EH (cell line): ENCODE measurements at places on chromosomes 7 and 10.
A peak's percentile ranks its signal among the peaks of the same experiment; 100 is the strongest.

DNA sequence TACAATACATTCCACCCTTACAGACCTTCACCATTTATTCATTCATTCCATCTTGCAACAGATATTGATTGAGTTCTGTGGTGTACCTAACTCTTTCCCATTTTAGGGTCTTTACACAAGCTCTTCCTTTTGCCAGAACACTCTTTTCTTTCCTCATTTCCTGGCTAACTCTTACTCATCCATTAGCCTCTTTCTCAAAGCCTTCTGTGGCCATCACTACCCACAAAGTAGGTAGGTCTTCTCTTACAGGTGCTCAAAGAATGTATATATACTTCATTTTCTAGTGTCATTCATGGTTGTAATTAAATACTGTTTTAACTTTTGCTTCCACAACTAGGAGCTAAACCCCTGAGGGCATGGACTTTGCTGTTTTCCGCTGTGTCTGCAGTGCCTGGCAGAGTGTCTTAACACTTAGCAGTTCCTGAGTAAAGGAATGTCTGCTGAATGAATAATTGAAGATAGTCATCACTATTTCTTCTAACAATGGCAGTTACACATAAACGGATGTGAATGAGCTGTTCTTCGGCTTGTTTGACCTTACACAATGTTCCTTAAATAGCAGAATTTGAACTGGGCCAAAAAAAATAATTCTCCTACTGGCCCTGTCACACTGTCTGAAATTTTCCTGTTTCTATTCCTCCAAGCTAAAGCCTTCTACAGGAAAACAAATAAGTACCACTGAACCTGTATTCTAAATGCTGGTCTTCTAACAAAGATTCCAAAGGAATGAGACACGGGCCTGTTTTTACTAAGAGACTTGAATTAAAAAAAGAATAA lies 15.1 kb downstream of the BCAP29 start:
- DNase-seq: peak; percentile 97

GRCh38 chr7:68321776-68322496 lies 1276.3 kb upstream of the AUTS2 start:
- no peak for DNase-seq

DNA sequence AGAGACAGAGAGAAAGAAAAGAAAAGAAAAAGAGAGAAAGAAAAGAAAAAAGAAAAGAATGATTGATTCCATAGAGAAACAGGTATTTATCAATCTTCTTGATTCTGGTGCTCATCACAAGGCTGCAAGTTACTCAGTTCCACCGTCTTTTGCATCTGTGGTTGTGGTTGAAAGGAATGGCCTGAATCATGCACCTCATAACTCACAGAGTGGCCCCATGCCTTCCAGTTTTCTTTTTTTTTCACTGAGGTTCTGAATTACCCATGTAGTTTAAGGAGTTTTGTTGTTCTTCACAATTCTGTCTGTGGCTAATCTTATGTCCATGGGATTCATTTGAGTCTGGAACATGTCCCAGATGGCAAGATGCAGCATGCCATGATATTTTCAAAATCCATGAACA lies 156.0 kb downstream of the ZNF33B start:
- DNase-seq: peak; percentile 54

DNA sequence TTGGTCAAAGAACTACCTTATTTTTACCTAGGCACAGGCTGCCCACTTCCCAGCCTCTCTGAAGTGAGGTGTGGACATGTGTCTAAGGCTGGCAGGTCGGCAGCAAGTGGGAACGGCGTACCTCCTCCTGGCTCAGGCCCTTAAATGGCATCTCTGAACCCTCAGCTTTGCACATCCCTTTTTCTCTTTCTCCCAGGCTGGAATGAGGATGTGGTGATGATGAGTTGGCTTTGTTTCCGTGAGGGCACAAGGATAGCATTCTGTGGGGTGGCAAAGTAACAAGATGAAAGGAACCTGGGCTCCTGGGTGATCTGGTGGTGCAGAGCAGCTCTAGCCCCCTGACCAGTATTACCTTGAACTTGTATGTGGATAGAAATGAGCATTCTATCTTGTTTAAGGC lies 196.8 kb downstream of the REEP3 start:
- peak; percentile 54 for DNase-seq

DNA sequence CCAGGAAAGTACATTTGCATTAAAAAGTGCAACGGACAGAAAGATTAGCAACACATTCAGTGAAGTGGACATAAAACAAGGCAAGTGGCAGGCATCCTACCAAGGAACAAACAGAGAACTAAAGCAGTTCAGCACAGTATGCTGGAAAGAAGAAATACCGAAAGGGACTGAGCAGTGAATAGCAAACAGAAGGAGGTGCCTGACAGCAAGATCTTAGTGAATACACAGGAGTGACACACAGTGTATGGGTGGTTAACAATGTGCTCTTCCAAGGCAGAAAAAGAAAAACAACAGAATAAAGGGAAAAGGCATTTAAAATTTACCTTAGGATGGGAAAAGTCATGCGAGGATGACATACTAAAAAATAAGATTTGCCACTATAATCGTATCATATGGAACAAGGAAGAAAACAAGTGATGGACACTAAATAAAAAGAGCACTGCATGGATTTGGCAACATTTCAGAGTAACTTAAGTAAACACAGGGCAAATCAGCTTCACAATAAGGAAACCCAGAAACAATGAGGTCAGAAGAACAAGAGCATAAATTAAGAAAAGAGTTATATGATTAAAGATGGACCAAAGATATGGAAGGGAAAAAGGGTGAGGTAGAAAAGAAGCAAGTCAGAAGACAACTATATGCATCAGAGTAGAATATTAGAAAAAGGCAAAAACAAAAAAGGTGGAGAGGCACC lies 29.5 kb downstream of the MEST start:
- no peak for DNase-seq

- no peak for DNase-seq
Measured at GRCh38 chr10:60535427-60535826, 145.8 kb upstream of the ANK3 start.

DNA sequence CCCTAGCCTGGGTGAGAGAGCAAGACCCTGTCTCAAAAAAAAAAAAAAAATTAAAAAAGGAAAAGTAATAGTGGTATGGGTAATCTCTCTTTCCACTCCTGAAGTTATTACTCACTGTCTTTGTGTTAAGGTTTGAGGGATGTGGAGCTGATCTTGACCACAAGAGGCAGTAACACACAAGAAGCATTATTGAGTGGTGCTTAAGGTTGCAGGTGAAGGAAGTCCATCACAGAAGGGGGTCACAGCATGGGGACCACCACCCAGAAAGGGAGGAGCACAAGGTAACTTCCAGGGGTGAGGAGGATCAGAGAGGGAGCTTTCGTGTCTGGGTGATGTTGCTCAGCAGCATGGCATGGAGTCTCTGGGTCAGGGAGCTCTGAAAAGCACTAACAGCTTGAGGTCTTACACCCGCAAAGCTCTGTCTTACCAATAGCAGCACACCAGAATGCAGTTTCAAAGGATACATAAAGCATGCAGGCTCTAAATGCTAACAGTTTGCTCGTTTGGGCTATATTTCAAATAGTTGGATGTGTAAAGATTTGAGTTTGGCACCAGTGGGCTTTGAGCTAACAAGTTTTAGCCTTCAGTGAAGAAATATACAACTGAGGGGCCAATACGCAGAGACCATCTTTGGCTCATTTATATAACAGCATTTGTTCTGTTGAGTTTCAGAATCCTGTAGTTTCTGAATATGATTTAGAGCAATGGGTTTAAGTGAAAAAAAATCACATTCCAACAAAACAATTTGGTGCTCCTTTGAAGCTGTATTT lies 100.4 kb upstream of the DNAJC1 start:
- no peak for DNase-seq

- no peak for DNase-seq
Measured at GRCh38 chr10:98377001-98377400, 38.0 kb downstream of the PYROXD2 start.

- DNase-seq: peak; percentile 12
Measured at GRCh38 chr10:122213766-122214165, 57.3 kb upstream of the BTBD16 start.

DNA sequence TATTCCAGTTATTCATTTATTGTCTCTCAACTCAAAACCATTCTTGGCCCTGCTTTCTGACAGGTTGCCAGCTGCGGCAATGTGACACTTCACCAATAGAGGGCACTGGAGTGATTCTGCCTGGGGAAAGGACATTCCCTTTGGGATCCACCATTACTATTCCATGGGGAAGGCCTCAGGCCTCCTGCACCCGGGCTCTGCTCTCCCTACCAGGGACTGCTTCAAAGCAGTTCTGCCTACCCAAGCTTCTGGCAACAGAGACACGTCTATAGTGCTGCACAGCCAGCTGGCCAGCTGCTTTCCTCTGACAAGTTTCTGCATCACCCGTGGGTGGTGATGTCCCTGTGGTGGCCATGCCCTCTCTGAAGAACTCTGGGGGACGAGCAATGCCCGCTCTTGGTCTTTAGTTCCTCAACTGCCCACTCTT lies 163.8 kb downstream of the ELMO1 start:
- no peak for DNase-seq

GRCh38 chr10:112782200-112782907 lies 167.7 kb upstream of the TCF7L2 start:
- no peak for DNase-seq

GRCh38 chr10:125063256-125063925 lies 97.0 kb downstream of the CTBP2 start:
- DNase-seq: peak; percentile 79

GRCh38 chr10:27724287-27724686 lies 21.3 kb downstream of the MKX start:
- DNase-seq: peak; percentile 38

DNA sequence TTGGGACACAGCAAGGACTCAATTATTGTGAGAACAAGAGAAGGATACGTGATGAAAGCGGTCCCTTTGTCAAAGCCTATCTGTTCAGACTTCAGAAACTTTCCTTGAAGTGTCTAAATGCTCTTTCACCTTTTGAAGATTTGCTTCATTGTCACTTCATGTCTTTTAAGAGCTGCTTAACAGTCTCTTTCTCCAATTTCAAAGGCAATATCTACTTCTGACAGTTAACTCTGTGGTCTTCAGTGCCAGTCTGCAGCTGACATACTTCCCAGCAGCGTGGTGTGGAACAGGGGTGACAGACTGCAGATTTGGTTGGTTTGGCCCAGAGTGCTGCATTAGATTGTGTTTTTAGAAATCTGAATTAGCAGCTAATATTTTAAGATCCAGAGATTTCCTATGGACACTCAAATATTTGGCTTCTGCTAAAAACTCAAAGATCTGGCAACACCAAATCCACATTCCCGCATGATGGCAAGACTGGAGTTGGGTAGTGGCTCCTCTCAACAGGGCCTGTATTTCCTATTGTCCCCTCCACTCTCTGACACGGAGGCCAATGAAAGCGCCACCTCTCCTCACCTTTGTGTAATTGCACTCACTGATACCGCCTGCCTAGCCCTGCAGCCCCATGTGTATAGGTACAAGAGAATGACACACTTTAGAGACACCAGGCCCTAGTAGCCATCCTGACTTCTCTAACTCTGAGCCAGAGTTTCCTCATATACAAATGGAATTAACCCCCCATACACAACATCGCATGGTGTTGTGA lies 11.5 kb downstream of the SCRN1 start:
- no peak for DNase-seq

DNA sequence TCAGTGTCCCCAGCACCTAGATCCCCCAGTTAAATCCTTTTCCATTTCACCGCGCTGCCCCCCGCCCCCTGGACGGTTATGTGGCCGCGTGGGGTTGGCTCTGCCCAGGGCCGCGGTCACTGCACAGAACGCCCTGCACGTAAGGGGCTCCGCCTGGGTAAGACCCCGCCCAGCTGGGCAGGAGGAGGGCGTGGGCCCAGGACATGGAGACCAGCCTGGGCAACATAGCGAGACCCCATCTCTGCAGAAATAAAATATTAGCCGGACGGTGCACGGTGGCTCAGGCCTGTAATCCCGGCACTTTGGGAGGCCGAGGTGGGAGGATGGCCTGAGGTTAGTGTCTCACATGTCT lies 650 bp upstream of the ZFAND2A start:
- peak; percentile 53 for DNase-seq

DNA sequence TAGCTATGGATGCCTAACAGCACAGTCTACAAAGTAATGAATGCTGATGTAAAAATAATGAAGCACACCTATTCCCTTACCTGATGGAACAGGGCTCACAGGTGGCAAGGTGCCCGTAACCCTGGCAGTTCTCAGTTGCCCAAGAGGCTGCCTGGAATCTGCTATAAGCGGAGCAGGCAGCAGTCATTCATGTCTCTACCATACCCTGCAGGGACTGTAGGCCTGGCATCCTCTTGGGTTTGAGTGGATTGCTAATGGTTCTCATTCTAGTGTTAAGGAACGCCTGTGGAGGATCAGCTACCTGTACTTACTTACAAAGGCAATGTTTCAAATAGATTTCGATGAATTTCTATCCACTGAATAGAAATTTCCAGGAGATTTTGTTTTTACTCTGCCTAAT lies 38.4 kb downstream of the BAIAP2L1 start:
- no peak for DNase-seq

- DNase-seq: no peak
Measured at GRCh38 chr7:140209866-140210609, 33.3 kb upstream of the KDM7A start.

DNA sequence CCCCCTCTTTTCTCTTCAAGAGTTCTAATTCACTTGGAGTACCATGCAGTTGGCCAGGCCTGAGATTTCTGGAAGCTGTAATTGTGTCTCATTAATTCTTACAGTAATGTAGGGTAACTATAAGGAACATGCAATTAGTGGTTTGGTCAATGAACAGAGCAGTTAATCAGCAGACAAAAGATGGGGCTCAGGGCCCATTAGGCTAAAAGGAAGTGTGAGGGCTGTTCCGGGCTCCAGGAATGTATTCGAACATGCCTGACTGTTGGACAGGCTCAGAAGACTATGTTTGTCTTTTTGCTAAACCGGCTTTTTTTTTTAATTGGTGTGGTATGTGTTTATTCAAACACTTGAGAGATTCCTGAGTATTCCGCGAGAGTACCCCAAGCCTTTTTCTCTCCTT lies 42.5 kb upstream of the FZD8 start:
- no peak for DNase-seq

GRCh38 chr7:96120445-96121225 lies 201.3 kb downstream of the SLC25A13 start:
- no peak for DNase-seq

GRCh38 chr7:23335621-23336020 lies 36.5 kb downstream of the MALSU1 start:
- no peak for DNase-seq

DNA sequence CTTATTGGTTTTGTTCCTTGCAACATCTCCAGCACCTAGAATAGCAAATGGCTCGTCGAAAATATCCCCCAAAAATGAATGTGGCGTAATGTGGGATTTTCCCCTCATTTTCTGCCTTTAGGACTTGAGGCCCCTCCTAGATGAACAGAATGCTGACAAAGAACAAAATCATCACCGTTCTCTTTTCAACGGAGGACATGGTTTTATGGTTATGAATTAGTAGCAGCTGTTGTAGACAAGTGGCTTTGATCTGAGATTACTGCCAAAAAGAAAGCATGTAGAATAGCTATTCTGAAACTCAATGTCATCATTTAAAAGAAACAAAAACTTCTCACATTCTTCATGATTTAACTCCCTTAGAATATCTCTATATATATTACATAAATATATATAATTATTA lies 17.2 kb upstream of the CALN1 start:
- no peak for DNase-seq
